A549 (cell line): ENCODE measurements at places on chromosomes 1 and 21.

DNA sequence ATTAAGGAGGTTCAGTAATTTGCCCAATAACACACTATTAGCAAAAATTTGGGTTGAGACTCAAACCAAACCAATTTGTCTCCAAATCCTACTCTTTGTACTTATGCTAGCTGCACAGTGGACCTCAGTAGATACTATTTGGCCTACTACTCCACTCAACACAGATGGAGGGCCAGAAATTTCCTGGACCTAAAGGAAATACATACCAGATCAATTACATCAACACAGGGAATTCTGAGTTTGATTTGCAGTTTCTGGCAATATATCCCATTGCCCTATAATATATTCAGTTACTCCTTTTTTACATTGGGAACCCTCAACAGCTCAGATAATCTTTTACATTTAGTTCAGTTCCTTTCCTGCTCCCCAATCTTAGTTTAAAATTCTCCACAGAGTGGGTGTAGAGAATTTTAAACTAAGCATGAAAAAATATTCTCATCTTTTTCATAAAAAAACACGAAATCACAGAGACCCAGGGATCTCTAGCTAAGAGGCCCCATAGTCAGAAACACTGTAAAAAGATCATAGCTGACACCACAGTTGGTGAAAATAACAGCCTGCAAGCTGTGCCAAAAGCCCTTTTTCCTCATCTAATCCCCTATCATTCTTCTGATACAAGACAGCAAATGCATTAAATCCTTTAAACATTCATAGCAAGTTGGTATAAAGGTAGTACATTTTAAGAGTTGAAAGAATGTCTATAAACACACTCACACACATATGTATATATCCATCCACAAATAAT lies 317.7 kb upstream of the ESRRG start:
- DNase-seq, result no peak

- no peak for DNase-seq
Observed at GRCh38 chr21:44328242-44328895, 10.8 kb downstream of the CFAP410 start.

DNA sequence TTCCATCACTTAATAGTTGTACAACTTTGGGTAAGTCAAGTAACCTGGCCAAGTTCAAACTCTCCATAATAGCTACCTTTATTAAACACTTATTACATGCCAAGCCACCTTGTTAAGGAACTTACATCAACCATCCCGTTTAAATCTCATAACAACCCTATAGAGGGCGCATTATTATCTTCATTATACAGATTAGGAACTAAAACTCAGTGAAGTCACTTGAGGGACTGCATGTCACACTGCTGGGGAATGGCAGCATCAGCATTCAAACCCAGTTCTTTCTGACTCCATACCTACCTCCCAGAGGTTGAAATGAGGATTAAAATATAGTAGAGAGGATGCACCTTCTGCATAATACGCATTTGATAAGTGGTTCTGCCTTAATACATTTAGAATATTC lies 47.1 kb upstream of the PLA2G2C start:
- peak; percentile 31 for DNase-seq

- DNase-seq, result no peak
Observed at GRCh38 chr1:66273656-66274055, 260.3 kb upstream of the SGIP1 start.

DNA sequence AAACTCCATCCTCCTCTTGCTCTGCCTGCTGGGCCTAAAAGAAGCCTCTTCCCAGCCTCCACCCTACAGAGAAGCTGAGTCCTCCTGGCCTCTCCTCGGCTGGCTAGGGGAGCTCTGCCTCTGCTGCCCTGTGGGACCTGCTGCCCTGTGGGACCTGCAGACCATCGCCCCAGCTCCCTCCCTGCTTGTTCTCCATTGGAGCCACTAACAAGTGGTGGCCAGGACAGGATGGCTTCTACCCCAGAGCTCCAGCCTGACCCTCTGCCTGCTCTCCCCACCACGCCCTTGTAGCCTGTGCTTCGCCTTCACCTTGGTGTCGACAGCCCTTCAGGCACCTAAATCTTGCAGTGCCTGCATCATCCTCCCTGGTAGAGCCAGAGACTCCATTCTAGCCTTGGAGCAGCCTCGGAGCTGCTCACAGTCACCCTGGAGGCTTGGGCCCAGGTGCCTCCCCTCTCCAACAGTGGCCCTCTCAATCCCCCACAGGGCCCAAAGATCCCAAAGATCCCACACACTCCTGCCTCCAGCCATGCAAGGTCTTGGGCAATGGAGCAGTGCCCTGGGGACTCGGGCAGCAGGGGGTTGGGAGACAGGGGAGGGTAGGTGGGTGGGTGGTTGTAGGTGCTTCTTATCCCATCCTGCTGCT lies 3.0 kb downstream of the EPS8L3 start:
- no peak for DNase-seq

GRCh38 chr1:174788981-174789380 lies 210.8 kb upstream of the CACYBP start:
- DNase-seq, result no peak

DNA sequence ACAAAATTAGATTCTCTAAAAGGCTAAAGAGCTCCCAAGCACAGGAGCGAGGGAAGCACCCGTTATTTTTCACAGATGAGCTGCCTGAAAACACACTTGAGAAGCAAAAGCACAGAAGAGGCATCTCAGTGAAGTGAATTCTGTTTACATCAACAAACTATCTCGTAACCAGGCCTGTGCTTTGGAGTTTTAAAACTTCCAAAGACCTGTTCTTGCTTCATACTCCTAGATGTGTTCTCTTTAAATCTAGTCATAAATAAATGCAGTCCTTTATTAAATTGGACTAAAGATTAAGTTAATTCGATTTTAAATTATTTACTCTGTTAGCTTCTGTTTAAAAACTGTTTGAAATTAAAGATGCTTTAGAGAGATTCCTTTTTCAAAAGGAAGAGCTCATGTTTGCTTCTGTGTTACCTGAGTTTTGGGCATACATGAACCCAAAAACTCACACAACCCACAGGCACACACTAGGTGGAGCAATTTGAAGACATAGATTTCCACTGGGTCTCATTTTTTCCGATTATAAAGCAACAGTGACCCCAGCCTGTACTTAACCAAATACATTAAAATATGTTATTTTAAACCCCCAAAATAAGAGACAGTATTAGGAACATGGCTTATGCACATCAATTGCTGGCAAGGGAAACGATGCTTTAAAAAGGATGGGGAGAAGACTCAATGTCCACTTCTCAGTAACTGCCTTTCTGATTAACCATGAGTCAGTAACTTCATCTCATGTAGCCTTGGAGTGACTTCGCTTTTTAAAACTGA lies 648.2 kb downstream of the SMYD3 start:
- DNase-seq, result no peak

- DNase-seq, result no peak
Observed at GRCh38 chr1:28898405-28898881, 15.9 kb upstream of the EPB41 start.

GRCh38 chr21:28738882-28739281 lies 253.8 kb downstream of the LTN1 start:
- DNase-seq, result no peak

GRCh38 chr1:220827445-220828178 lies 40.9 kb downstream of the MTARC1 start:
- no peak for DNase-seq

DNA sequence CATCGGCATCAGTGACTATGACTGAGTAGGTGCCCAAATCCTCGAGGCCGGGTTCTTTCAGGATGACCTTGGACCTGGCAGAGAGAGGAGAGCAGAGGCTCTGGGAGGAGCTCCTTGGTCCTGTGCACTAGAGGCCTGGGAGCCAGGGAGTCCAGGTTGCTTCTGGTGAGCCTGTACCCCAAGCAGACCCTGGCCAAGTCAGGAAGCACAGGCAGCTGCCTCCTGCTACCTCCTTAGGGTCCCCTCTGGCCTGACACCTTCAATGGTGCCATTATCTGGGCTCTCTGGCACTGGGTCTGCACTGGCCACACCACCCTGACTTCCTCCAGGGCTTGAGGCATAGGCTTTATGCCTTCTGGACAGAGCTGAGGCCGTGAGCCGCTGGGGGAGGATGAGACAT lies 37.7 kb downstream of the MYOM3 start:
- DNase-seq, result no peak

GRCh38 chr1:231194843-231195516 lies 33.1 kb downstream of the TRIM67 start:
- peak; percentile 97 for DNase-seq

DNA sequence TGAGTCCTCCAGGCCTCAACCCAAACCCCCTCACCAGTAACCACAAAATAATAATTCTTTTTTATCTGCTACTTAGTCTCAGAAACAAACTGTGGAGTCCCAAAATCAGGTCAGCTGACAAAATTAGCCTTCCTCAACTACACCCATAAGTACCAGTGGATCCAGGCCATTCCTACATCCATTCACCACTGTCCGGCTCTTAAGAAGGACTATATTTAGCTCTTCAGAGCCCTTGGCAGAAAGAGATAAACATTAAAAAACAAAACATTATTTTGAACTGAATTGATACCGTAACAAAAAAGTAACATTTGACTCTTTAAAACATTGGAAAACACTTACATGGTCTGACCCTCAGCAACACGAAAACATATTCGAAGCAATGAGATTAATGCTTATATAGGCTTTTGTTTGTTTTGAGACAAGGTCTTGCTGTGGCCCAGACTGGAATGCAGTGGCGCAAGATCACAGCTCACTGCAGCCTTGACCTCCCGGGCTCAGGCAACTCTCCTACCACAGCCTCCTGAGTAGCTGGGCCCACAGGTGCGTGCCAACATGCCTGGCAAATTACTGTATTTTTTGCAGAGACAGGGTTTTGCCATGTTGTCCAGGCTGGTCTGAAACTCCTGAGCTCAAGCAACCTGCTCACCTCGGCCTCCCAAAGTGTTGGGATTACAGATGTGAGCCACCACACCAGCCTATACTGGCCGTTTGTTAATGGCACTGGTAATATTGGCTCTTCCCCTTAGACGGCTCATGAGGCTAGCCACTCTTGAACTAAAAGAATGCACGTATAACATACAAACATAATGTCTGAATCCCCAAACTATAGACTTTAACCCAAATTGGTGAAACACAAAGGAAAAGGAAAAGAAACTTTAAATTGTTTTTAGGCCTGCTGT lies 330.7 kb downstream of the SMYD3 start:
- DNase-seq, result no peak

DNA sequence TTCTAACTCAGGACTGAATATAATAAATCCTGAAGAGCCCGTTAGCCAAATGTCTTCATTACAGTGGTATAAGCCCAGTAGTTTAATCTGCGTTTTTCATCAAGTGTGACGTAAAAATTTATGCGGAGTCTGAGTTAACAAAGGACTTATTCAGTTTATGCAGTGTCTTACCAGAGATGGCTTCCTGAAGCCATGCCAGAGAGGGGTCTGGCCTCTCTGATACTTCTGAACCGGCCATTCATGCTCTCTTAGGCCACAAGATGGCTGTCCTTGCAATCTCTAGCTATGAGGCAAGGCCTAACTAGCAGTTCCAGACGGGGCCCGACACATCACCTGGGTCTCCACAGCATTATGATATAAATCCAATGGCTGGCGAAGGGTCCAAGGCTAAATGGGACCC lies 101.4 kb downstream of the TEX35 start:
- DNase-seq, result no peak

GRCh38 chr1:177306019-177306415 lies 135.3 kb downstream of the BRINP2 start:
- no peak for DNase-seq

DNA sequence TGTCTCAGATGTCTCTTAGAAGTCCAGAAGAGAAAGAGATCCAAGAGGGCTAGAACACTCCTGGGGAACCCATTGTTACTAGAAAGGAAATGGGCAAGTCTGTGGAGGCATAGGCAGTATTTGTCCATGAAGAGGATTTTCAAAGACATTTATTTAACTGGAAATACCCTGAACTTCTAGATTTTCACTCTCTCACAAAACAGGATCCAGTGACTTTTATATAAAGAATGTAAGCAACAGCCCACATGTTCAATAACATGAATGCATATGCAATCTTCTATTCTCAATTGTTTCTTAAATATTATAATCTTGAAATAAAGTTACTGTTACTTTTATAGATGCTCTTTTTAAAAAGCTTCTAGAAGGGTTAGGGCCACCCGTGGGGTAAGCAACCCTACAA lies 53.4 kb downstream of the TBX15 start:
- no peak for DNase-seq

DNA sequence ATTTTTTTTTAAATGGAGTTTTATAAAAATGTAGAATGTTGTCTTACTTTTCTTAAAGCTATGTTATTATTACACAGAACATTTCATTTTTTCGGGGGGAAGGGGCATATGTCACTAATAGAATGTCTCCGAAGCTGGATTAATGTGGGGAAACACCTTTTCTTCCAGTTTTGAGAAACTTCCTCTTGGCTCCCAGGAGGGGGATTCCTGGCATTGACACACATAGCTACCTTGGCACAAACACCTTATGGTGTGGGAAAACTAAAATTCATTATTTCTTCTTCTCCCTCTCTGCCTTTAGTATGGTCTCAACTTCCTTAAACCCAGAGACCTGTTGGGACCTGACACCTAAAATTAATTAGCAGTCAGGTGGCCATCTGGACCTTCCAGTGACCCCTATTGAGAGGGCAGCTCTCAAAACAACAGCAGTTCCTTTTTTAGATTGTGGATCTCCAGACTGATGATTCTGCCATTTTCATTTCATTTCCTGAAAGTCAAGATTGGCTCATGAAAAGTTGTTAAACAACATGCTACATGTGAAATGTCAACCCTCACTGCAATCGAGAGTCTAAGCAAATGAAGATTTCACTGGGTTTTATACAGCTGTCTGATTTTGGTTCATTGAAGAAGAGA lies 70.1 kb upstream of the EDEM3 start:
- DNase-seq, result no peak

GRCh38 chr1:230387296-230387695 lies 38.8 kb downstream of the PGBD5 start:
- no peak for DNase-seq

DNA sequence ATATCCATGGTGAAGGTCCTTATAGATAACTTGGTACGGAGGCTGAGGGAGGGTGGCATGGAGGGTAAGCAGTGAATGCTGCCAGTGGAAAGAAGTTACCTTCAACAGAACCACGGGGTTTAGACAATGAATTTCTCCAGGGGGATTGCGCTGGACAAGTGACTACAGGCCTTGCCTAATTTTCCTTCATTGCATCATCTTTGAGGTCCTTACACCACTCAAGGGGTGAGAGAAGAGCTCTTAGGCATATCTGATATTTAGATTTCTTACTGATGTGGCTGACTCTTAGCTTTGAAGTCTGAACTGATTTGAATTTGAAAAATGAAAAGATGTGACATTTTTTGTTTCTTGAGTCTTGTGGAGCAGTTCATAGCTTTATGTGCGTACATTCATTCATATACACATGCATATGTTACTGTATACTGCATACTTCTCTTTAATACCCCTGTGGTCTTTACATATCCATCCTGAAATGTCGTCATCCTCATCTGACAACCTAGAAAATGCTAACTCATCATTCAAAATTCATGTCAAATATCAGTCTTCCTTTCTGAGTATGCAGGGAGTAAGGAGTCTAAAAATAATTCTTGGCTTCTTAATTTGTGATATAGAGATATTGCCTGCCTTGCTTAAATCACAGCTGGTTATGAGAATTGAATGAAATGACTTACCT lies 63.6 kb downstream of the DNM3 start:
- no peak for DNase-seq

- DNase-seq, result no peak
Observed at GRCh38 chr1:210978316-210978973, 155.5 kb downstream of the KCNH1 start.

GRCh38 chr1:42618866-42619265 lies 39.4 kb upstream of the PPIH start:
- DNase-seq, result no peak
